Renal pelvis (tissue), 12 donors: ENCODE measurements at places on chromosomes 12 and 14. TPM values are rescaled to one million over a fixed set of nuclear protein-coding genes. Genes with fewer than 3 reads are reported as not detected.

Gene FAM234B
- polyA plus RNA-seq, result 11.4 TPM

GRCh38 chr12:62258941-62259630, 1.1 kb upstream of the USP15 start:
- DNase-seq, result peak; percentile 22

Gene AICDA
- polyA plus RNA-seq, result 0.65 TPM

DNA sequence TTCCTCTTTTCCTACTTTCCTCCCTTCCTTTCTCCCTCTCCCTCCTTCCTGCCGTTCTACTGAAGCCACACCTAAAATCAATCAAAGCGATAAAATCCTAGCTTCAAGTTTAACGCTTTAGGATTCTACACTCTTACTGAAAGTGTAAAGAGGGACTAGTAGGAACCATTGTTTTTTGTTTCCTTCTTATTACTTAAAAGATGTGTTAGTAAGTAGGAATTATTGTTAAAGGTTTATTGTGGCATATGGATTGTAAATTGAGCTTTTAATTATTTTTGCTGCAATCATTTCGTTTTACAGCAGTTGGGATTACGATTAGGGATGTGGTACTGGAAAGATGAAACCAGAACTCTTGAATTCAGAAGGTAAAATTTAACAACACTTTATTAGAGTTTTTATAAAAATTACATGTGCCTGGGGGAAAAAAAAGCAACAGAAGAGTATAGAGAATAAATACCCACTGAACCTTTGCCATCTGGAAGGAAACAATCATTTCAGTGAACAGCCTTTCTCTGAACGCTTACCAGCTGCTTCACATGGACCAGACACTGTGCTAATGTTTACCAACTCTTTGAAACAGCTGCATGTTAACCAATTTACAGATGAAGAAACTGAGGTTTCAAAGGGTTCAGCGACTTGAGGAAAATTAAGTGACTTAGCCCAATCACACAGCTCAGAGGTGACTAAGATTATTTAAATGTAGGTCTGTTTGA, 1.0 kb downstream of the PPP1R36 start:
- no peak for DNase-seq

Gene PLEKHG7
- 0.78 TPM for polyA plus RNA-seq

Gene FOXN4
- 2.4 TPM for polyA plus RNA-seq

DNA sequence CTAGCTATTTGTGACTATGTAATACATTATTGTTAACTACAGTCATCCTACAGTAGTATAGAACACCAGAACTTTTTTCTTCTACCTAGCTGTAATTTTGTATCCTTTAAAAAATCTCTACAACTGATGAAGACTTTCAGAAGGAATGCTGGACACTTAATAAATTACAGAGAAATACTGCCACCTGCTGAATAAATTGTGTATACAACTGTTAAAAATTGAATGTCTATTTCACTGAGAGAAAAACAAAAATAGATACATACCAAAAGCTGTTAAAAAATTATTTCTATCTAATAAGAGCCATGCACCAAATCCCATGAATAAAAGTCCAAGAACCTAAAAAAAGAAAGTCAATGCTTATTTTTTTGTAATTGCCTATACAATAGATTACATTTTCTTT, 6.6 kb downstream of the TSPAN19 start:
- DNase-seq, result peak; percentile 19

Gene MYO1H
- 1.3 TPM for polyA plus RNA-seq

- DNase-seq, result no peak
These were observed 3.8 kb downstream of the RITA1 start for GRCh38 chr12:113189361-113189760.

DNA sequence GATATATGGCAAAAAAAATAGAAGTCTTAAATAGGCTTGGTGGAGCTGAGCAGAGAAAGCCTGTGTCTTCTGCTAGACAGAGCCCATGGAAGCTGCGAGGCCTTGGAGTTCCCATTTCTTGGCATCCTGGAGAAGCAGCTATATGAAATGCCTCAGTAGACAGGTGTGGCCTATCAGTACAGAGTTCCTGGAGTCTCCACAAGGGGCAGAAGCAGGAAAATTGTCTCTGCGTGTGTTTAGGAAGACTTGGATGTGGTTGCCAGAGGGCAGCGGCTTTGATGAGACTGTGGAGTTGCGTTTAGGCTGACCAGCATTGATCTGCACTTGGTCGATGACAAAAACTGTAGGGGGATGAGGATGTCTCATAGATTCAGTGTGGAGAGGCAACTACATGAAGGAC, 334.5 kb upstream of the SEL1L start:
- no peak for DNase-seq

- no peak for DNase-seq
These were observed 7.0 kb downstream of the PYGL start for GRCh38 chr14:50937325-50937724.

- no peak for DNase-seq
These were observed 42.8 kb upstream of the PTPRQ start for GRCh38 chr12:80401191-80401590.

DNA sequence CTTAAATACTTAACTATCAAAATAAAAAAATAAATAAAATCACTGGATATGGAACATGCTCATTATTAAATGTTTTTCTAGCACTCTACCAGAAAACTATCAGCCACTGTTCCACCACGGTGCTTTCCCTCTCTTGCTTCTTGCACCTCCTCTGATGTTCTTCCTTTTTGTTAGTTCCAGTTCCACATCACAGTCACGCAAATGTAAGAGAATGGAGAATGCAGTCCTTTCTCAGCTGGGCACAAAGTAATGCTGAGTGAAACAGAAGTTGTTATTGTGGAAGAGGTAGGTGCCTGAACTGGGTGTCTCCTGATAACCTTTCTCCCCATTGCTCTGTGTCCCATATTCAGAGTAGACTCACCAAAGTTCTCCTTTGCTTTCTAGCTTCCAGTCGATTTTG, 1116.9 kb upstream of the TMEM132C start:
- no peak for DNase-seq

- DNase-seq, result no peak
These were observed 479.7 kb downstream of the AACS start for GRCh38 chr12:125544960-125545359.

Gene IAPP
- not detected for polyA plus RNA-seq

DNA sequence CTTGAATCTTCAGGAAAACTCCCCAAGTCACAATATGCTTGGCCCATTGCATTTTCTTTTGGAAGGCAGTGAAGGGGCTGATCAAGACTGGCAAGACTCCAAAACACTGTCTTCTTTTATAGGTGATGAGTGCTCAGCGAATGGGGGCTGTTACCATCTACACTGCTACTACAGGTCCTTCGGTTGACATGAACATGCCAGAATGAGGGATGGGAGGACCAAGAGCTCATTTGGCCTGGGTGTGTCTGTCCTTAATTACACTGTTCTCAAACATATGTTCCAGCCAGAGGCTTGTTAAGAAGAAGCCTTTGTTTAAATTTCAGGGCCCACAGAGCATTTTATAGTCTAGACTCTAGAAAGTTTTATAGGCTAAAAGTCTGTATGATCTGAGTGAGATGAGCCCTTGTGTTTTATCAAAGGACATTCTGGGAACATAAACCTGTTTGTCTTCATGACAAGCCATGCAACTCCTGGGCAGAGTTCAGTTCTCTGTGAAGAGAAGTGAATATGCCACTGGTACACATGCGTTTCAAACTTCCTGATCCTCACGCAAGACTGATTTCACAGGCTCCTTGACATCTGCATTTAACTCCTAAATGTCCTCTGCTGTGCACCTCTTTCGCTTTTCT, 4.7 kb upstream of the FAM234B start:
- DNase-seq, result no peak

DNA sequence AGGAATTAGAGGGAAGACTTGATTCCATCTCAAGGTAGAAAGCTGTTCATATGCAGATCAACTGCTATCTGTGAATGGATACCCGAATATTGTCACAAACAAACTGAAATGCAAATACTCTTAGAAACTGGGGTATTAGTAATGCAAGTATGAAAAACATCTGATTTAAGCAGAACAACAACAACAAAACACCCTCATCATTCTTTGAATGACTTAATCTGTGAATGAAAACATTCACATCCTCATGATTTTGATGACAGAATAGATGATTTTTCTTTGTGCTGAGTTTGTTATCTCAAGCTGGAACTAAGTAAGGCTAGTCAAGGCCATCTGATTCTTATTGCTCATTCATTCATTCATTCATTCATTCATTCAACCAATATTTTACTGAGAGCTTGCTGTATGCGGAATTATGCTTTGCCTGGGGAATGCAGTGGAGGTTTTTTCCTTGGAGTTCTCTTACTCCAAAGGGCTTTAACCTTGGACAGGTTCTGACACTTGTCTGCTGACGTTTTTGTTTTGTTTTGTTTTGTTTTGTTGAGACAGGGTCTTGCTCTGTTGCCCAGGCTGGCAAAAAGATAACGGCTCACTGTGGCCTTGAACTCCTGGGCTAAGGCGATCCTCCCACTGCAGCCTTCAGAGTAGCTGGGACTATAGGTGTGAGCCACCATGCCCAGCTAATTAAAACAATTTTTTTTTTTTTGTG, 23.3 kb downstream of the OR10G3 start:
- DNase-seq, result no peak

DNA sequence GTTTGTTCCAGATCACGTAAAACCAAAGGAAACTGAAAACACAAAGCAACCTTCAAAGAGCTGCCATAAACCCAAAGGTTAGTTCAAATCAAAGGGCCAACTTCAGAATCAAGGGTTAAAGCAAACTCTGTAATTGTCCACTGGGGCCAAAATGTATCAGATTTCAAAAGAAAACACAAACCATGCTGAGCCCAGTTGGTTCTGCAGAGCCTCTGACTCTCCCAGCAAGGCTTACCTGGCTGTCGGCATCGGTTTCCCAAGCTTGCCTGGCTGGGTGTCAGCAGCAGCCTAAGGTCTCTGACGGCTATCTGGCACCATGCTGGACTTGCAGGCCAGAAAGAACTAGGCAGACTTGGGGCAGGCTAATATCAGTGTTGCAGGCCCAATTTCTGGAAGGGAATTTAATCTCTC, 125.3 kb downstream of the DAD1 start:
- DNase-seq, result no peak

Gene UBE3B
- 40.1 TPM for polyA plus RNA-seq

Gene ACACB
- 14.8 TPM for polyA plus RNA-seq
